HEK293T (cell line): ENCODE measurements at places on chromosomes 4 and X.

DNA sequence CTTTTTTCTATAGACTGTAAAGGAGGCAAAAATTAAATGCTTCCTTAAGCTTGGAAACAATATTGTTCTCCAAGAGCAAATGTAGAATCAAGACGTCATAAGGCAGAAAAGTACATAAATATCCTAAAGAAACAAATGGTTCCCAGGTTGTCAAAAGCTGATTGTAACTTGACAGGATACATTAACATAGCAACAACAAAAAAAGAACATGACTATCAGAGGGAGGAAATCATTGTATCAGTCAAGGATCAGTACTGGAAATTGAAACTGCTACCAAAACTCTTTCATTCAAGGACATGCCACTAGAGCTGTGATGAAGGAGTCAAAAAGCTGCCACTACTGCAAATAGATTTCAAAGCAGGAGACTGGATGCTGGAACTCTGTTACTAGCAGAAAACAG is 168.3 kb downstream of the BTC start:
- no peak for DNase-seq

DNA sequence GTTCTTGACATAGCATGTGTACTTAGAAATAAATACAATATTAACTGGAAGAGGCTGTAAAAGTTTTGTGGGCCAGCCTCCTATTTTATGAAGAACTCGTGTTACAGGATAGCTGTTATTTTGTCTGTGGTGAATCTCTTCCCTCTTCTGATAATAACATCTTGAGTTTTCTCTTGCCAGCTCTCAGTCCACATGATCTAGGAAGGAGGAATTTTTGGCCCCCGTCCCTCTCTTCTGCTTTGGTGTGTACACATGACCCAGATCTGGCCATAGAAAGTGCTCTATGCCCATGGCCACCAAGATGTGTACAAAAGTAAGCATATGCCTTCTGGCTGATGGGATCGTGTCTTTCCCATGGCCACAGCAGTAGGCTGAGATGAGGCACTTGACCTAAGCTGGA is 108.0 kb upstream of the LEF1 start:
- DNase-seq = no peak

- no peak for DNase-seq
Observed at GRCh38 chrX:39452401-39452800, 645.4 kb downstream of the BCOR start.

DNA sequence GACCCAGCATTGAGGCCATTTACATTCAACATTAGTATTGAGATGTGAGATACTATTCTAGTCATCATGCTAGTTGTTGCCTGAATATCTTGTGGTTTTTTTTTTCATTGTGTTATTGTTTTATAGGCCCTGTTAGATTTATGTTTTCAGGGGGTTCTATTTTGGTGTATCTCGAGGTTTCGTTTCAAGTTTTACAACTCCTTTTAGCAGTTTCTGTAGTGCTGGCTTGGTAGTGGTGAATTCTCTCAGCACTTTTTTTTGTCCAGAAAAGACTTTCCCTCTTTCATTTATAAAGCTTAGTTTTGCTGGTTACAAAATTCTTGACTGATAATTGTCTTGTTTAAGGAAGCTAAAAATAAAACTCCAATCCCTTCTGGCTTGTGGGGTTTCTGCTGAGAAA is 115.5 kb downstream of the NPNT start:
- DNase-seq = no peak

GRCh38 chr4:56297776-56298175 is 89.5 kb downstream of the AASDH start:
- no peak for DNase-seq

- DNase-seq = peak; percentile 59
Observed at GRCh38 chr4:77600521-77601451, 4.8 kb upstream of the CXCL13 start.

DNA sequence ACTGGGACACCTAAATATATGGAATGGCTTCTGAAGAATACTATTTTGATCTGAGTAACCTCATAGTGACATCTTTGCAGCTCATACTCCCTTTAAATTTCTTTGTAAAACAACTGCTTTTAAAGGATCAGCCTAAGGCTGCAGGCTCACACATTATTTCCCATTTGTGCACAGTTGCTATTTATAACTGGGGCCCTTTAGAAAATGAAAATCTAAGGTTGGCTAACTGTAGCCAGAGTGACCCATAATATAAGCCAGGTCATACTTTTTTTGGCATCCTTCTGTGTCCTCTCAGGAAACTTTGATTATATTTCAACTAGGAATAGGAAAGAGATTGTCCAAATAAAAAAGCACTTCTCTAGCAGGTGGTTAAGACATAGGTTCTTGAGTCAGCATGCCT is 123.6 kb upstream of the RASGEF1B start:
- no peak for DNase-seq

DNA sequence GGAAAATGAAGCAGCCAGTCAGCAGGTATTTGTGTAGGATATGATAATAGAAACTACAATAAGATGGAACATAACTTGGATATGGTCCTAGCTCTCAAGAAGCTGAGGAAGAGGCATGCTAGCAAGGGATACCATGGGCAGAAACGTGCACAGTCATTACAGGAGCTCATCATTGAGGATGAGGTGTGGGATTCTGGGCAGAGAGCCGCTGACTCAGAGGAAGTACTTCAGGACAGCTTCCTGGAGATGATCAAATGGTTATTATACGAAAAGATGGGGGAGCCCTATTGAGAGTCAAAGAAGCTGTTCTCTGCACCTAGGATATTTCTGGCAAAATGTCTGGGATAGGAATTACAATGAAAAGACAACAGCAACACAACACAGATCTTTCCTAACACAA is 116.0 kb upstream of the PDE5A start:
- DNase-seq = no peak

- peak; percentile 21 for DNase-seq
Observed at GRCh38 chr4:13484749-13485221, 645 bp upstream of the RAB28 start.

DNA sequence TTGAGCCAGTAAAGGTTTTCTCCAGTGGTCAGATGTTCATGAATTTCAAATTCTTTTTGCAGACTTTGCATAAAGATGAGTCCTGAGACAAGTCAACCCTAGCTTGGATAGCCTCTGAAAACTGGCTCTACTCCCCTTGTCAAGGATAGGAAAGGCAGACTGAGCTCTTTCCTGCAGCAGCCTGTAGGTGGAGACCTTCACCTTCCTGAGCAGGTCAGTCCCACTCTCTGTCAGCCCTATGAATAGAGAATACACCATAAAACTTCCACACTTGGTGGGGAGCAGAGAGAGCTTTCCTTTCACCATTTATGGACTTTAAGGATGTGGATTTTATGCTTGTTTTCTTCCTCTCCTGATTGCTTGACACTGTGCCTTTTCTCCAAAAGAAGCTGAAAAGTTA is 41.9 kb downstream of the PCDH19 start:
- peak; percentile 61 for DNase-seq

DNA sequence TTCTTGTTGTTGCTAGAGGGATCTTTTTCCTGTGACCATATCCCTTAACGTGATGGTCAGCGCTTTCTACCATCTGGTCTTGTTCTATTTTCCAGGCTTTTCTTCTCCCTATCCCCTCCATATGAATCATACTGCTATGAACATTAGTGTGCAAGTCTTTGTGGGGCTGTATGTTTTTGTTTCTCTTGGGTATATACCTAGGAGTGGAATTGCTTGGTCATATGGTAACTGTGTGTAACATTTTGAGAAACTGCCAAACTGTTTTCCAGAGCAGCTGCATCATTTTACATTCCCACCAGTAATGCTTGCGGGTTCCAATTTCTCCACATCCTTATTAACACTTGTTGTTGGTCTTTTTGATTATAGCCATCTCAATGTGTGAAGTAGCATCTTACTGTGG is 121.4 kb downstream of the SPRY1 start:
- DNase-seq = no peak

DNA sequence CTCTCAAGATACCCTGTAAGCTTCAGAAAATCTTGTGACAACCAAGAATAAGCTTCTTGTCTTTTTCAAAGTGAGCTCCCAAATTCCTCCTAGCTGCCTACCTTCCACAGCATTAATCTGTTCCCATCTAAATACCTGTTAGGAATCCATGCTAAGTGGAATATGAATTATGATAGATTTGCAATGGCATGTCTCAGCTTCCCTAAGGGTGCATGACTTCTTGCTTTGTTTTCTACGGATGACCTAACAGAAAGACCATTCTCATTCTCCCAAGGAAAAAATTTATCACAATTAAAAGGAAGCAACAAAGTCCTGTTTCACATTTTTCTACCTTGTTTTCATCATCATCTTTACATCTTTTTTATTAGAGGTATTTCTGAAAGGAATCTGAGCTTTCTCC is 532.7 kb downstream of the GRXCR1 start:
- no peak for DNase-seq

DNA sequence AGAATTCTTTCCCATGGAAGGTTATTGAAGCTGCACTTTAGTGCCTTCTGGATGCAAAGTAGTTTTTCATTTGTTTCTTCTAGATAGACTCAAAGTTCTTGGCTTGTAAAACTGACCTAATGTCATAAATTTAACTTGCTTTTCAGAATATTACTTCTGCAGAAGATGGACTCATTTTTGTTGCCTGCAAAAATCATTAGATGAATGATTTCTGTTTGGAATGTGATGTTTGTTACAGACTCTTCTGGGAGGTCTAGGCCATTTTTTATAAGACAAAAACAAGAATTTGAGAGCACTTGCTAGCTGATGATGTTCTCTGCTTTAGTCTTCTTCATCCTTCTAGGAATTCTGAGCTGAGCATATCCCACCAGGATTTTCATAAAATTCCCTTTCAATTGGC is 308.6 kb upstream of the GIMD1 start:
- no peak for DNase-seq

DNA sequence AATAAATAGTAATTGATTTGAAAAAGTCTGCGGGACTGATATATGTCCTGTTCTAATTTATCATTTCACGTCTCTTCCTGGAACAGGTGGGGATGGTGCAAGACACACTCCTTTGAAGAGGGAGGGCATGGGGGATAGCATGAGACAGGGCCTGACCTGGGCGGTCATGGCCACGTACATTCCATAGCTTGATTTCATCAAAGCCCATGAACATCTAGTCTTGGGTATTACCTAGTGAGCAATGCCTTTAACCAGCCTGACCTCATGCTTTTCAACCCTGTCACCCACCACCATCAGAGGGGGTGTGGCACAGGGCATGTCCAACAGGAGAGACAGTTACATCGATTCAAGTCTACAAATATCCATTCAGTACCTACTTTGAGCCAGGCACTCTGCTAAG is 52.3 kb upstream of the HOPX start:
- no peak for DNase-seq

- no peak for DNase-seq
Observed at GRCh38 chrX:19687395-19687794, 172.1 kb upstream of the MAP3K15 start.

- no peak for DNase-seq
Observed at GRCh38 chr4:184280591-184281071, 63.0 kb upstream of the ENPP6 start.

GRCh38 chr4:633406-633805 is 8.0 kb downstream of the PDE6B start:
- no peak for DNase-seq

DNA sequence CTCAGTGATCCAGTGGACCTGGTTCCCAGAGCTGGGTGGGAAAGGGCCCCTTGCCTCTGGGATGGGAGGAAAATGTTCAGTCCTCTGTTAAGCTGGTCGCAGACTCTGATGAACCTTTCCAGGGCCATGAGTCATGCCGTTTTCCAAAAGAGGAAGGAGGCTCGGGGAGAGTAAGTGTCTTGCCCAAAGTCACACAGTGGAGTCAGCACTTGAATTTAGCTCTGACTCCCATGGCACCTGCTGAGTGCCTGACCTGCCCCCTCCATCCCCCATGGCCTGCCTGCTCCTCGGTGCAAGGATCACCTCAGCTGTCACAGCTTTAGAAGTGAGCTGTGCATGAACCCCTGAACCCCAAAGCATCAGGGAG is 14.0 kb upstream of the KIAA0232 start:
- DNase-seq = no peak

DNA sequence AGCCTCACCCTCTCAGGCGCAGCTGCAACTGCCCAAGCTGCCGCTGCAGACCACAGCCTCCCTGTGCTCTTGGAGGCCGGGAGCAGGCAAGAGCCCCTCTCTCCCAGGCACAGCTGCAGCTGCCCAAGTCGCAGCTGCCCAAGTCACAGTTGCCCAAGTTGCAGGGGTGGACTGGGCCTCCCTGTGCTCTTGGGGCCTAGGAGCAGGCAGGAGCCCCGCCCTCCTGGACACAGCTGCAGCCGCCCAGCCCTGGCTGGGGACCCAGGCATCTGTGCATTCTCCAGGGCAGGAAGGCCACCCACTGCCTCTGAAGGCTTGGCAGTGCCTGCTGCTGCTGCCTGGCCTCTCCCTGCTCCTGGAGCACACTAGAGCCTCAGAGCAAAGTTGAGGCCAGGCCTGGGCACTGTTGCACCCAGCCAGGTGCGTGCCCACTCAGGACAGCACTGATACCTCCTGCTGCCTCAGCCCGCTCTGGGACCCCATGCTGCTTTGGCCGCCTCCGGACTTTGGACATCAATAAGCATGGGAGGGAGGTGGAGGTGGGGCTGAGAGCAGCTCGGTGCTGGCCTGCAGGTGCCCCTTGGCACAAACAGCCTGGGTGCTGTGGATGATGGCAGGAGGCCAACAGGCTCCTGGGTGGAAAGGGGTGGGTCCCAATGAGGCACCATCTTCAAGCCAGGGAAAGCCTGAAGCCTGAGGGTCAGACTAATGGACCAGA is 247.5 kb downstream of the PDGFC start:
- DNase-seq = no peak

DNA sequence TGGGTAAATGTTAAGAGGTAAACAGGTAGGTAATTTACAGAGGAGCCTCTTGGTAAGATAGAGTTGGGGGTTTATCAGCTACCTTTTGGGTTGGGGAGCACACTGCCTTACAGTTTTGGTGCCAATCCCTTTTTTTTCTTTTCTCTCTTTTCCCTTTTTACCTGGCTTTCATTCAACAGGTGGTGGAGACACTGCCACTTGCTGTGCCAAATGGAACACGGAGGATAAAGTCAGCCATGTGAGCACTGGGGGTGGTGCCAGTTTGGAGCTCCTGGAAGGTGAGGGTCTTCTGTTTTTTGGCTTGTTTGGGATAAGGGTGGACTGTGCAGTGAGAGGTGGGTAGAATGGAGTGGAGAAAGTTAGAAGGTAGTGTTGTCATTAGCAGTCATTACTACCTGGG is 14.3 kb downstream of the TAF9B start:
- DNase-seq = no peak

DNA sequence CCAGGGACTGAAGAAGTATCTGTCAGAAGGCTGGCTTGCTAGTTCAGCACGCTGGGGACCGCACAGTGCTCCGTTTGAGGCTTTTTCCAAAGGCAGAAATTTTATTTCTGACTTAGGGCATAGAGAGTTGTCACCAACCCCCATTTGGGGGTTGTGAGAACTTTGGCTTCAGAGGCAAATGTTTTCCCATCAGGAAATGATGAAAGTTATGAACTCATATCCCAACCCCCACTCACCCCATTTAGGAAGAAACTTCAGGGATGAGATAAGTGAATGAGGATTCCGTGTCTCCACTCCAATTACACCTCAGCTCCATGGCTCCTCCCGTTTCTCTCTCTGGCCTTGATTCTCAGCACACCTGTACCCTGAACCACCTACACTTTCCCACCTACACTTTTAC is 4.3 kb upstream of the WDR13 start:
- DNase-seq = no peak
